ENCODE measurements at places on chromosomes 2 and 18.

GRCh38 chr18:13362607-13363006 lies 144.0 kb downstream of the LDLRAD4 start:
- no peak for DNase-seq

DNA sequence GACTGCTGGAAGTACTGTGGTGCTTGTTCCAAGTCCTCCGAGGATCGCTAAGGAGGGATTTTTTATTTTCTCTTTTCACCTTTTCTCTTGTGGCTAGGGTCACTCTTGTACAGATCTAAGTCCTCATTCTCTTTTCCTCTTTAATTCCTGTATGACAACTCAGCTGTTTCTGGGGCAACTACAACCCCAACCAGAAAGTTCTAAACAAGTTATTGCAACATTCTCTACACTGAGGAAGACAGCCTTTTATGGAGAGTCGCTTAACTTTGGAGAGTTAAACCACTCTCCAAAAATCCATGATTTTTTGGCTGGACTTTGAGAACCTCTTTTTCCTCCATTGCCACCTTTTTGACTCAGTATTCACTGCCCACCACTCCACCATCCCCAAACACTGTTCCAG lies 74.0 kb upstream of the SESTD1 start:
- DNase-seq, result no peak

DNA sequence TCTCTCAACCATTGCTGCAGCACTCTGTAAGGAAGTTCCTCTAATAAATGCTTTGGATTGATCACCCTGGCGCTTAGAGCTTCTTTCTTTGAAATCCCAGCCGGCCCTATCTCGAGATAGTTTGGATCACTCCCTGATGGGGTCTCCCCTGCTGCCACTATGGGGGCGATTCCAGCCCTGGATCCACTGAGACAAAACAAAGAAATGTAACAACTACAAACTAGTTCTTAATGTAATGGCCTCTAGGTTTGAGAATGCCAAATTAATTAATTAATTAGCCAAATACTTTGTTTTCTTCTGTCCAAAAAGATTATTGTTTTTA lies 15.2 kb downstream of the SRSF7 start:
- DNase-seq, result no peak

GRCh38 chr2:226649871-226650660 lies 149.6 kb downstream of the IRS1 start:
- no peak for DNase-seq

DNA sequence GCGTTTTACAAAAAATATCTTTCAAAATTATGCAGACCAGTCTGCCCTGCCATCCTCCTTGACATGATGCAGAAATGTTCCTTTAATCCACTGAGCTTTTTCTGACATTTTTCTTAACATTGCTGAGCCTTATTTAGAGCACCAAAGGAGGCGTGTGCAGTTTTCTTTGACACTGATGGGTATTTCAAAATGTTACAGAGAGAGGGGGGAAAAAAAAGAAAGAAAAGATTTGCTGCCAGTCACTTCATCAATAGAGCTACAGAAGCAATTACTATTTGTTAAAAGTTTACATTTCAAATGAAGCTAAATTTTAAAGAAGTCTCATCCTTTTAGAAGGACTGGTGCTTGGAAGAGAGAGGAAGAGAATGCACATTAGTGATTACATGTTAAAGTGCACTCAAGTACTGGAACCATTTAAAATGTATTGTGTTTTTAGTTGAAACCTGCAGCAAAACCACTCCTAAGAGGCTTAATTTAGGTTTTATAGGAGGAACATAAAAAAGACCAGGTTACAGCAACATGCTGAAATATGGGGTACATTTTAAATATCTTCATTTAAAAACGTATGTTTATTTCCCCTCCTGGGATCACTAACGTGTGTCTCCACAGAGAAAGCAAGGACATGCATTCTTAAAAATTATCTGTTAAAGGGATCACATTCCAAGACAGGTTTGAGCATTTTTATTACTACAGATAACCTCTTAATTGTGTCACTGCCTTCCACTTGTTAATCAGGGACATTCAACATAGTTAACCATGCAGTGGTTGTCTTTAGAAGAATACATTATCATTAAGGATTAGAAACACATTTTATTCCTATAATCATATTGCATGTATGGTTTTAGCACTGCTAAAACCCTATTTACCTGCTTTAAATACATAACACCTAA lies 258.4 kb downstream of the MEIS1 start:
- DNase-seq, result no peak

GRCh38 chr18:12779043-12779442 lies 76.2 kb downstream of the PSMG2 start:
- no peak for DNase-seq

DNA sequence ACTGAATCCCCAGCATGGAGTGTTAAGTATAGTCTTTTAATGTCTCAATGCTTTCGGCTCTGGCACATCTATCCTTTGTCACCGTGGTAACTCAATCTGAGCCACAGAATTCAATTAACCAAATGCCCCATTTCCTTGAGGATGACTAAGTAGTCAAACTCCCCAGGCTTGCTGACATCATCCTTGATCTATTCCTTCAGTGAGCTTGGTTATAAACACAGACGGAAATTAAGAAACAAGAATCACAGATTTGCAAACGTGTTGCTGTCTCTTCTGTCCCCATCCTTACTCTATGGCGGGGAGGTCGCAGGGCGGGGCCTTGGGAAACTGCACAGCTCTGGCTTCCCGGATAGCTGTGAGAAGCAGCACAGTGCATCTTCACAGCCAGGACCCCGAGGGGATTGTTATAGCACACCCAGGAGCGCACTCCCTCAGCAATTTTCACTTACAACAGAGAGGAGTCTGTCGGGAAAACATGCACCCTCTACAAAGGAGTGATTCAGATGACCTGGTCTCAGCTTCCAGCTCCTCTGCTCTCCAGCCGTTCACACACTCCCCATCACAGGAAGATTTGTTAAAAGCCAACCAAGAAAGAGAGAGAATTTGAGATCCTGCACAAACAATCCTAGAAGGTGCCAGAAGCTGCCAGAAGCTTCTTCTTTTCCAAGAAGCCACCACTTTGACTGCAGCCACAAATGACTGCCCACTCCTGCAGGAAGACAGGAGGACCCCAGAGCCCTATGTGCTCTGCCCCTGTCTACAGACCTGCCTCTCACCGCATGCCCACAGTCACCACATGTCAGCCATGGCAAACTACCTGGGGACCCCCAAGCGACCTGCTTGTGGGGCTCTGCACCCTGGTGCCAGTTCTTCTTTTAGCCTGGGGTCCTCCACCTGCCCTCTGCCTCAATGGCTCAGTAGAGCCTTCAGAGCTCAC lies 44.9 kb upstream of the YWHAQ start:
- DNase-seq, result no peak

- no peak for DNase-seq
These were observed 7.5 kb downstream of the FLACC1 start for GRCh38 chr2:201349601-201350000.

DNA sequence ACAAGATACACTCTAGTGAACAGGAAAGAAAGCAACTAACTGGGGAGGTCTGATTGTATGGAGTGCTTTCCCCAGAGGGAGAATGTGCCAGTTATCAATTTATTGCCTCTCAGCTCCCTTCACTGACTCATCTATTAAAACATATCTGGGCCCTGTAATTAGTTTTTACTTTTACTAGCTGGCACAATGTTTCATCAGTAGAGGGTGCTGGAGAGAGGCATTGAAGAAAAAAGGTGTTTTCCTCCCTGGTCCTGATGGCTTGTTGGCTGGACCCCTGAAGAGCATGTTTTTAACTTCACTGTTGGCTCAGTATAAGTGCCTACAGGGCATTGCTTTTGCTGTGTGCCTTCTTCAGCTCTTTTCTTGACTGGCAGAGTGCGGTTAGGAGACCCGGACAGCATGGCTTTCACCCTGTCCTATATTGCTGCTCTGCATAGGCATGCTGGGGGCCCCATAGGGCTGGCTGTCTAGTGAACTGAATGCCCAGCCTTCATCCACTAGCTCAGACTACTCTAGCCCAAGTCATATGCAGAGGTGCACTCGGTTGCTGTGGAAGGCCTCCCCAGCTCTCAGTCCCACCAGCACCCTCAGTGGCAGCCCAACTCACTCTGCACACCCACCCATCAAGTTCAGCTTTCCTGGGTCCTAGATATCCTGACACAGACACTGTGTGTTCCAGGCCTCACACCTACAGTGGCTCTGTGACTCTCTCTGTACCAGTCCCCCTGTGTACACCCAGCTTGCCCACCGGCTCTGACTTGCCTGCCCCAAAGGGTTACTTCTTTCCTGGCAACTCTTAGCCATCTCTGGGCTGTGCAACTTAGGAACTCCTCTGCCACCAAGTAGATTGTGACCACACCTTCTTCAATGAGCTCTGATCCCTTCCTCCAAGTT lies 62.3 kb upstream of the ACYP2 start:
- no peak for DNase-seq

- DNase-seq, result no peak
These were observed 318 bp downstream of the TYW5 start for GRCh38 chr2:199955007-199955338.

DNA sequence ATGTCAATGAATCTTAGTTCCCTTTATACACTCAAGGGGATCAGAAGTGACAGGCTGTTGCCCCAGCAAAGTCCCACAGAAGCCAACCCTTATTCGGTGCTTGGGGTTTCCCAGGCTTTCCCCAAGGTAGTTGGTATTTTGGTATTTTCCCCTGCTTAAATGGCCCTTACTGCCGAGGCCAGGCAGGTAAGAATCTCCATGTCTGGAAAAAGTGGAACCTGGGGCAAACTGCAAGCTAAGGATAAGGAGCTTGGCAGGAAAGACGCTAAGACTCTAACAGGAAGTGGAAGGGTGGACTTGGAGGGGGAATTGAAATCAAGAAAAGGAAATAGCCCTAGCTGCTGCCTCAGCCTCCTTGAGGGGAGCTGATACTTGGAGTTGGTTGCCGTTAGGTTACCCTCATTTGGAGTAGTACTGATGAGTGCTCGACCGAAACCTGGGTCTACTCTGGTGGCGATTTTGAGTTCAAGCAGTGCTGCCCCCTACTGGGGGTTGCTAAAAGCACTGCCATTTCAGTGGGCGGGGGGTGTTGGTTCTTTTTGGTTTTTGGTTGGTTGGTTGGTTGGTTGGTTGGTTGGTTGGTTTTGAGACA lies 3.3 kb upstream of the GPBAR1 start:
- peak; percentile 71 for DNase-seq

DNA sequence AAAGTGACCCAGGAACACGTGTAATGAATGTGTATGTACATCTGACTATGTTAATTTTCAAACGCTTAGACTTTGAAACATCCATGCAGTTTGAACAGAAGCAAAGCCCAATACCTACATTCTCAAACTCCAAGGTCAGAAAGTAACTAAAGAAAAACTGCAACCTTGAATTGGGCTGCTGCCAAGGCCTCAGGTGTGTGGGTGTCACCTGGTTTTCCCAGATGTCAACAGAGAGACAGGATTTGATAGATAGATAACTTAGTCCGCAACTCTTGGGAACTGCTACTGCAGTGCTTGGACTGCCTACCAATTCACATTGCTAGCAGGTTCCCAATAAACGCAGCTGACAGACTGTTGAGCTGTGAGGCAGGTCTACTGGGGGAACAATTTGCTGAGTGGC lies 78.7 kb upstream of the PAPOLG start:
- DNase-seq, result no peak

GRCh38 chr2:39159283-39159682 lies 38.4 kb upstream of the SOS1 start:
- DNase-seq, result no peak

DNA sequence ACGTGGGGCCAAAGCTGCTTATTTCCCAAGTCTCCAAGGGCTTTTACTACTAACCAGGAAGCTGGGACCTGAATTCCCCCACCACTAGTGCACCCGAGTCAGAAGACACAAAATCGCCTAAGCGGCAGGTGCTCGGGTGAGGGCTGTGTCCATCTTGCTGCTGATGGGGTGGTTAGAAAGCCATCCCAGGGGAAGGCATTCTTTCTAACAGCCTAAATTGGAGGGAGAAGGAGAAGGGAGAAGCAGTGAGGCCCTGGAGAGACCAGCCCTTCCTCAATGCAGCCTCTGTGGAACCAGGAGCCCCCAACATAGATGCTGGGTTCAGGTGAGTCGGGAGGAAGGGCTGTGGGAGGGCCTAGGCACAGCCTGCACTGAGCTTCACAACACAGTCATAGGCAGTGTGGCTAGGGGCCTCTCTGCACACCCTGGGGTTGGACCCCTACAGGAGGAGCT lies 1.9 kb upstream of the PROM2 start:
- DNase-seq, result no peak
